ENCODE measurements at places on chromosomes 5 and 9.

- no peak for DNase-seq
These were observed 5.6 kb downstream of the PTCD2 start for GRCh38 chr5:72325566-72326305.

DNA sequence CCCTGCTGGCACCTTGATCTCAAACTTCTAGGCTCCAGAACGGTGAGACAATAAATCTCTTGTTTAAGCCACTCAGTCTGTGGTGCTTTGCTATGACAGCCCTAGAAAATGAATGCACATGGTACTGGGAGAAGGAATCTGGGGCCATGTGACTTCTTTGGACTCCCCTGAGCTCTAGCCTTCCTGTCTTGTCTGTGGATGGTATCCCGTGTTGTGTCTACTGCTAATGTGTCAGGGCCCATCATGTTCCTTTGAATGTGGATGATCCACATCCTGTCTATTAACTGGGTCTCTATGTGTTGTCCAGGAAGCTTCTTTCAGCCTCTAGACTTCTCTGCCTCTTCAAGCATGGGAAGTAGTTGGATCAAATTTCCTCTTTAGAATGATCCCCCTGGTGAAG is 25.1 kb downstream of the IL7R start:
- no peak for DNase-seq

DNA sequence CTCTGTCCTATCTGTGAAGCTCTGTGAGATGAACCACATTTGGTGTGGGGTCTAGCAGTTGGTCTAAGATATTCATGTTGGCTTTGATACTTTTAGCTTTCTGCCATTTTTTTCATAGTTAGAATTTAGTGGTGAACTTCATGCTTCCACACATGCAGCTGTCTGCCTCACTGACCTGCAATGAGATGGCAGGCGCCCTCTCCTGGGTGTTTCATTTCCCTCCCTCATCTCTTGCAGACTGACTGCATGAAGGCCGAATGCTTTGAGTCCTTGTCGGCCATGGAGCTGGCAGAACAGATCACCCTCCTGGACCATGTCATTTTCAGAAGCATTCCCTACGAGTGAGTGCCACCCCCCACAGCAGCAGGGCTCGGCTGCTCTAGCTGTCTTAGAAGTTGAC is 26.1 kb upstream of the CKMT2 start:
- DNase-seq = no peak

DNA sequence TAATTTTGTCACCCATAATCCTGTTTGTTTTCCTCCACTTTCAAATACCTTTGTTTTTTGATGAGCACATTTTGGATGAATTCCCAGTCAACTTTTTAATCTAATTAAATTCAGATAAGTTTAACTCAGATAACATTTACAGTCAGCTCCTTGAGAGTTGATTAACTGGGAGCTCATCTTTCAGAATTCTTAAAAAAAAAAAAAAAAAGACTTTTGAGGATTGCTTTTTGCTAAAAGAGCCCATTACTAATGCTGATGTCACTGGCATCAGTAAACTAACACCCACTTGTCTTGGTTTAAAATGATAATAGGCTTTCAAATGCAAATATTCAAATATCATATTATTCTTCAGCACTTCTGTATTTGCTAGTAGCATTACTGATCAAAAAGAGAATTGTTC is 47.1 kb upstream of the NFIB start:
- no peak for DNase-seq

GRCh38 chr9:18791074-18791473 is 241.9 kb downstream of the SAXO1 start:
- no peak for DNase-seq

DNA sequence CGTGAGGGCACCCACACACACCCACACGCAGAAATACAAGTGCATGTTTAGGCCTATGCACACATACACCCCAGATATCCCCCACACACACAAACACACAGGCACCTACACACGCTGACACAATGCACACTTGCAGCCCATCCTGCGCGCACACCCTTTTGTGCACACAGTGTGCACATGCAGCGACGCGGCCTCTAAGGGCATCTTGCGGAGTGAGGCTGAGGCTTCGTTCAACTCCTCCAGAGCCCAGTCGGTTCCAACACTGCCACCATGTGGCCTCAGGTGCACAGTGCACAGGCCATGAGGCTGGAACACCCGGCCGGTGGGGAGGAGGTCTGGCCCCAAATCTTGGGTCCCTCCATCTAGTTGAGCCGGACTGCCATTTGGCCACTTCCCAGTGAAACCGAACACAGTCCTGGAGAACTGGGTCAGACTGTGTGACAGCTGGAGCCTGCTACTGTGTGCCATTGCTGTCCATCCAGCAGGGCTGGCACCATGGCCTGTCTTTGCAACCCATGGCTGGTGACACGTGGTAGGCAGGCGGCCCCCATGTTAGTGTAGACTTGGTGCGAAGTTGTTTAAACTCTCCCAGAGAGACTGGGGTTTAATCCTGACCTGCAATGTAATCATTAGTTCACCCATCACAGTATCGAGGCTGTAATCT is 97.7 kb upstream of the MVB12B start:
- peak; percentile 91 for DNase-seq

- no peak for DNase-seq
These were observed 144.9 kb downstream of the ERCC6L2 start for GRCh38 chr9:96020300-96020791.

- no peak for DNase-seq
These were observed 99.6 kb upstream of the RAPGEF1 start for GRCh38 chr9:131839281-131840084.

DNA sequence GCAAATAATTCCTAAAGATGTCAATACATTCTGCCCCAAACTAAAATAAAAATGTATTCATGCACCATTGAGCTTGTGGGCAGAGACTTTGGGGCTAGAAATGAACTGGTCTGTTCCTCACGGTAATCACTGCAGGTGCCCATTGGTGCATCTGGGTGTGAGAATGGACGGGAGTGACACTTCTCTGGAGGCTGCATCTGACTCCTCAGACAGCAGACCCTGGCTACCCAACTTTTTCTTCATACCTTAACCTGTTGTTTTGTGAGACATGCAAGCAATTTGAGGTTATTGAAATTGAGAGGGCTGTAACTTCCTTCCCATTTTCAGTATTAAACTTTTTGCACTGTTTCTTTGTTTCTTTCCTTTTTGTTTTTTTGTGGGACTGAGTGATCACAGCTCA is 333.4 kb downstream of the ICE1 start:
- DNase-seq = no peak

GRCh38 chr5:138271281-138271680 is 3.1 kb downstream of the GFRA3 start:
- no peak for DNase-seq

GRCh38 chr5:133111299-133111698 is 59.5 kb downstream of the HSPA4 start:
- DNase-seq = no peak

DNA sequence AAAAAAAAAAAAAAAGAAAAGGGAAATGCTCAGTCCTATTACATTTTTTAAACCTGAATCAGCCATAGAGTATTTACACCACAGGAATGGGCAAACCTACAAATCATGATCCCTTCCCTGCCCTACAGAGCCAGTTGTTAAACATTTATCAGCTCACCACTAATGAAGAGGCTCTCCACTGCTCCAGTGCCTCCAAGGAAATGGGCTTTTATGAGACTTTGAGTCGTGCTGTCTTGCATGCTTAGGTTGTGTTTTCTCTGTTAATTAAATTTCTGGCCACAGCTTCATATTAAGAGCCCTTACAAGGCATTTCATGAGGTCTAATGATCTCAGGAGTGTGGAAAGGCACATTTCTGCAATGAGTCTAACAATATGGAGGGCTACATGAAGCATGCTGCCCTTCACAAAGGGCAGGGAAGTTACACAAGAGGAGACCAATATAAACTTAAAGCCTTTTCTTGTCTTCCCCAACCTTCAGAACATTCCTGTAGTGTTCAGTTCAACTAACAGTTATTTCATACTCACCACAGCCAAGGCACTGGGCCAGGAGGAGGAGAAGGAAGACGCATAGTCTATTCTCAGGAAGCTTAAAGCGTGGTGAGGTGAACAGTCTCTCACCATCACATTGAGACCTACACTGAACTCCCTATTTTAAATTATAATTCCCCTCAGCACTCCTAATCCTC is 140.1 kb upstream of the ABCA1 start:
- no peak for DNase-seq

- no peak for DNase-seq
These were observed 62.2 kb downstream of the CFAP77 start for GRCh38 chr9:132472199-132472598.

GRCh38 chr5:131999441-132000240 is 11.8 kb downstream of the ACSL6 start:
- DNase-seq = no peak

- DNase-seq = no peak
These were observed 25.4 kb downstream of the CTNND2 start for GRCh38 chr5:11878814-11879213.

DNA sequence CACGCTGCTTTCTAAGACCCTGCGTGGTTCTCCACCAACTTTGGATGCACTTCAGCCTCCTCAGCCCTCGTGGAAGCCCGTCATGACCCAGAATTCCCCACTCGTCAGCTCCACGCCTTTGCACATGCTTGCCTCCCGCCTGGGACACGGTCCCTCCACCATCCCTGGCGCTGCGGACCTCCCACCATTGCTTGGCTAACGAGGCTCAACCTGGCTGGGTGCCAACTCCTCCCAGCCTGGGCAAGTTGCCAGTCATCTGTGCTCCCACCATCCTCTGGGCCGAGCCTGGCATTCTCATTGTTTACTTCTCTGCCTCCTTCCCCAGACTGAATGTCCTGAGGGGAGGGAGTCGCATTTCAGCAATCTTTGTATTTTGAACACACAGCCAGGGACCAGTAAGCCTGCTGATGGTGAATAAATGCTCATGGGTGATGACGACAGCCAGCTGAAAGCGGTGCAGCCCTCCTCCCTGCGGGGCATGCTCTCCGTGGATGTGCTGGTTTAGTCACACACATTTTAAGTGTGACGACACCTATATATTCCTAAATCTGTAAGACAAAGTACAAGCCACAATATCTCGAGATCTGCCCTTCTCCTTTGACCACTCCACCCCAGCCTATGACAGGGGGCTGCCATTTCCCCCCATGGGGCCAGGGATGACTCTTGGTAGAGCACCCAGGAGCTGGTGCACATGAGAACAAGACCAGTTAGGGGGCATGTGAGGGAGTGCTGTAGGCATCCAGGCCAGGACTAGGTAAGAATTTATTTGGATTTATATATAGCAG is 37.6 kb downstream of the ANKRD33B start:
- peak; percentile 95 for DNase-seq

DNA sequence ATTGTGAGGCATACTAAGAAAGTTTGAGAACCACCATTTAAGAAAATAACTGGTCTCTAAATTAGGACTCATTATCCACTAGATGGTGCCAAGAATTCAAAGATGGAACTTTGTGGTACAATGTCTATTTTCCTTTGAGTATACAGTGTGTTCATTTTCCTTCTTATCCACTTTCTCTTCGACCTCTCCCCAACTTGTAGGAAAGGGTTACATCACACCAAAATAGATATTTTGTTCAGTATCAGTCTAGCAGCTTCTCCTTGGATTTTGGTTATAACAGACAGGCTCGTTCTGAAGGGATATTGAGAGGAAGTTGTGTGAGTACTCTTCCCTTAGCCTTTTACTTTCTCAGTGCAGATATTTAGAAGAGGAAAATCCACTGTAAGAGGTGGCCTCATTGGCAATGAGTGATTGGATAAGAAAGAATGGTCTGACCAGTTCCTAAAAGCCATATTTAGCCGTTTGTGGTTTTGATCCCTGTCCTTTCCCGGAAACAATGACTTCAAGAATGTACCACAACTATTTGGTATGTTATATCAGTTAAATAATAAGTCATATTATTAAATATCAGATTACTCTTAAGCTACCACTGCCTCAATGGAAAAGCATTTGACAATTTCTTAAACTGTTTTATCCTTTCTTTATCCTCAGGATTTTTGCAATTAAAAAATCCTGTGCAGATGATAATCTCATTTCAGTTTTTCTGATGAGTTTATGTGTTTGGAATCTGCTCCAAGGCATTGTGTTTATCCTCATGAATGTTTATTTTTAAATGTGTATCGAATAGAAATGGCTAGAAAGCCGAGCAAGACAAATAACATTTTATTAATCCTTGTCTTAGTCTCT is 69.0 kb upstream of the GRAMD2B start:
- DNase-seq = no peak

DNA sequence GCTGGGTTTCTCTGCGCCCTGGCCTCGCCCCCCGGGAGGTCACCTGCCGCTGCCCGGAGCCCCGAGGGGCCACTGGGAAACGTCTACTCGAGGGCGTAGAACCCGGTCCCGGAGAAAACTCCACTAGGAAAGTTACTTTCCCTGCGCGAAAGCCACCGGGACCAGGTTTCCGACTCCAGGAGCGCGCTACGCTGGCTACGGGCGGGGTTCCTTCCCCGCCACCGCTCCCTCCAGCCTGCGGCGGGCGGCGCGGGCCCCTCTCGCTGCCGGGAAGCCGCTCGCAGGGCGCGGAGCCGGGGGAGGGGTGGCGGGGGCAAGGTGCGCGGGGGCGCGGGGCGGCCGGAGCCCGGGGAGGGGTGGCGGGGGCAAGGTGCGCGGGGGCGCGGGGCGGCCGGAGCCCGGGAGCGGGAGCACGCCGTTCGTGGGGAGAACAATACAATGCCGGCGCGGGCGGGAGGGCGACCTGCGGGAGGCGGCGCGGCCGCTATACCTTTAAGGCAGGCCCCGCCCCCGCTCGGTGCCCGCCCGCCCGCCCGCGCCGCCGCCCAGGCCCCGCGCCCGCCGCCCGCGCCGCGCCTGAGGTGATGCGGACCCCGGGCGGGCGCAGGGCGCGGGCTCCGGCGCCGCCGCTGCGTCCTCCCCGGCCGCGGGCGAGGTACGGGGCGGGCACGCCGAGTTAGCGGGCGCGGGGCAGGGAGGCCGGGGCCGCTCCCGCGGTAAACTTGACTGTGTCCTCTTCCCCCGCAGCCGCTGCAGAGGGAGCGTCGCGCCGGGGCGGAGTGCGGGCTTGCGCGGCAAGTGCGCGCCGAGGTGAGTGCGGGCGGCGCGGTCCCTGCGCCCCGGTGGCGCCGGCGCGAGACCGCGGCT is 278.1 kb downstream of the AOPEP start:
- no peak for DNase-seq

DNA sequence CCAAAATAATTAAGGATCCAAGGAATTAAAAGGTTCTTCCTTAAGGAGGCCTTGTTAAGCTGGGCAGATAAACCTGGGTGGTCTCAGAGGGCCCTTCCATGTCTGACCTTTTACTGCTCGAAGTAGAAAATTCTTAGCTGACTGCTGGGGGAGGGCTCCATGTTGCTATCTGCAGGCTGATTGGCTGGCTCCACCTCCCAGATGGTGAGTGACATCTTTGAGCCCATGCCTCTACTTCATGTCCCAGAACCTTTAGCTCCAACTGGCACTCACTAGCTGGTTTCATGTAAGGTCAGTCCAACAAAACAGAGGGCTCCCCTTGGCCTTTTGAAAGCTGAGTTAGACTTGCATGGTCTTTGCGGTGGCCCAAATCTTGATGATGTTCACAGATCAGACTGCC is 188.2 kb downstream of the PAX5 start:
- no peak for DNase-seq

GRCh38 chr5:132776131-132776937 is 705 bp downstream of the SEPTIN8 start:
- no peak for DNase-seq

GRCh38 chr9:117535973-117536372 is 121.1 kb upstream of the ASTN2 start:
- DNase-seq = no peak

- no peak for DNase-seq
These were observed 658 bp downstream of the PCDHGC4 start for GRCh38 chr5:141485321-141486055.

All from vagina (tissue), 2 donors.